ENCODE measurements at places on chromosomes 12 and 14.
A peak's percentile ranks its signal among the peaks of the same experiment; 100 is the strongest.

- no peak for DNase-seq
Measured at GRCh38 chr14:30340495-30340894, 218.5 kb upstream of the G2E3 start.

GRCh38 chr12:111245701-111246476, 123.0 kb downstream of the PHETA1 start:
- no peak for DNase-seq

DNA sequence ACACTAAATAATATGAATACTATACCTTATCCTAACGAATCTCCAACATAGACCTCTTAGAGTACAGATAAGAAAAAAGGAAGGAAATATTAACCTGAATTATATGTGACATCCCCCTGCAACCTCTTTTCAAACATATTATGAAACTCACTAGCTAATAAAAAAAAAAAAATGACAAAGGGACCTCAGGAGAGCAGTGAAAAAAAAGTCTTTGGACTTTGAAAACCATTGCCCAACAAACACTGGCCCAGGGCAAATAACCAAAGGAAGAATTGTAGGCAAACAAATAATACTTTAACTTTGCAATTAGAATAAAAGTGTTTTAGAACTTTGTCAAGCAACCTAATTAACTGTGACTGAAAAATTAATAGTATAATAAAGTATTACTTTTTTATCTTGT, 7.7 kb downstream of the SOX5 start:
- DNase-seq: no peak

GRCh38 chr12:45234139-45234865, 18.4 kb downstream of the ANO6 start:
- DNase-seq: peak; percentile 98

DNA sequence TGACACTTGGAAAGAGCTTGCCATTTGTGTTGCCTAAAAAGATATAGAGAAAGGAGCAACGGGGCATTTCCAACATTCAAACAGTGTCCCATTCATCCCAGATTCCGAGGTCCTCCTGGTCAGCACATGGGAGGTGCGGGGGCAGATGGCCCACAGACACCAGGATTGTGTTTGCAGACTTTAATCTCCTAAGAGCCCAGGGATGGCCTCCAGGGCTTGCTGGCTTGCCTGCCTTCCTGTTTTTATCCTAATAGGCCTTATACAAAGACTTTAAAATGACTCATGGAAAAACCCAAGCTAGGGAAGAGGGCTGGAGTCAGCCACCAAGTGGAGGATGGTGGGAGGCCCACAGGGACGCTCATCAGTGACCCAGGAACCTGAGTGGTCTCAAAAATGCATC, 21.5 kb upstream of the FAM181A start:
- DNase-seq: no peak

GRCh38 chr14:23380976-23381375, 4.1 kb downstream of the CMTM5 start:
- no peak for DNase-seq

- no peak for DNase-seq
Measured at GRCh38 chr14:36001936-36002335, 174.6 kb downstream of the PTCSC3 start.

GRCh38 chr12:132285991-132286681, 43.3 kb downstream of the GALNT9 start:
- peak; percentile 35 for DNase-seq

- DNase-seq: no peak
Measured at GRCh38 chr12:124824195-124824594, 39.5 kb downstream of the SCARB1 start.

- peak; percentile 77 for DNase-seq
Measured at GRCh38 chr14:90820958-90821357, 4.7 kb upstream of the TTC7B start.

GRCh38 chr14:78519863-78520262, 349.7 kb downstream of the NRXN3 start:
- DNase-seq: peak; percentile 14

GRCh38 chr14:69620981-69621380, 9.6 kb downstream of the SUSD6 start:
- DNase-seq: no peak

DNA sequence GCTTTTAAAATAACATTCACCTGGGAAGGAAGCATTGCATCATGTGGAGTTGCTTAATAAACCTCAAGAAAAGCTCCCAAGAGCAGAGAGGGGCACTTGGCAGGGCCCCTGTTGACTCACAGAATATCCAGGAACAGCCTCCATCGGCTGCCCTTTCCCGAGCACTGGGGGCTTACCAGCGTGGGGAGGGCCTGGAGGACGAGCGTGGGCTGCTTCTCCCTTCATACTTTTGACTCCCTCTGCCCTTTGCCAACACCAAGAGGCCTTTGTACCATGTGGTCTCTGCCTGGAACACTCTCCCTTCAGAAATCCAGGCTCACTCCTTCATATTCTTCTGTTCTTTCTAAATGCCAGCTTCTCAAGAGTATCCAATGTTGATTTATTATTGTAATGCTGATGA, 492.1 kb upstream of the TMEM132C start:
- peak; percentile 9 for DNase-seq

- peak; percentile 35 for DNase-seq
Measured at GRCh38 chr14:55850825-55851241, 267.4 kb upstream of the PELI2 start.

- no peak for DNase-seq
Measured at GRCh38 chr12:48003226-48004052, 837 bp downstream of the COL2A1 start.

DNA sequence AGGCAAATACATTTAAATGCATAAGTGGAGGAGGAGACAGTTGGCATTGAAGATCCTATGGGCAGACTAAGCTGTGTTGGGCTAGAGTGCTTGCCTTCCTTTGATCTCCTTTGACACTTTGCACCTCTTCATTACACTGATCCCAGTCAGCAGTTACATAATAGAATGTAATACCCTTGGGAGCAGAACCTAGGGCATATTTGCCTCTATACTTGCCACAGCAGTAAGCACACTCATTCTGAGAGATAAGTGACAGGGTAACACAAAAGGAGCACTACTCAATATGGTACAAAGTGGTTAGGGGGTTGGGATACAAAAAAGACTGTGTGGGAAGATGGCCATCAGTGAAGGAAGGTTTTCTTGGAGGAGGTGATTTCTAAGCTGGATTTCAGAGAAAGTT, 9.0 kb downstream of the MARS1 start:
- no peak for DNase-seq

DNA sequence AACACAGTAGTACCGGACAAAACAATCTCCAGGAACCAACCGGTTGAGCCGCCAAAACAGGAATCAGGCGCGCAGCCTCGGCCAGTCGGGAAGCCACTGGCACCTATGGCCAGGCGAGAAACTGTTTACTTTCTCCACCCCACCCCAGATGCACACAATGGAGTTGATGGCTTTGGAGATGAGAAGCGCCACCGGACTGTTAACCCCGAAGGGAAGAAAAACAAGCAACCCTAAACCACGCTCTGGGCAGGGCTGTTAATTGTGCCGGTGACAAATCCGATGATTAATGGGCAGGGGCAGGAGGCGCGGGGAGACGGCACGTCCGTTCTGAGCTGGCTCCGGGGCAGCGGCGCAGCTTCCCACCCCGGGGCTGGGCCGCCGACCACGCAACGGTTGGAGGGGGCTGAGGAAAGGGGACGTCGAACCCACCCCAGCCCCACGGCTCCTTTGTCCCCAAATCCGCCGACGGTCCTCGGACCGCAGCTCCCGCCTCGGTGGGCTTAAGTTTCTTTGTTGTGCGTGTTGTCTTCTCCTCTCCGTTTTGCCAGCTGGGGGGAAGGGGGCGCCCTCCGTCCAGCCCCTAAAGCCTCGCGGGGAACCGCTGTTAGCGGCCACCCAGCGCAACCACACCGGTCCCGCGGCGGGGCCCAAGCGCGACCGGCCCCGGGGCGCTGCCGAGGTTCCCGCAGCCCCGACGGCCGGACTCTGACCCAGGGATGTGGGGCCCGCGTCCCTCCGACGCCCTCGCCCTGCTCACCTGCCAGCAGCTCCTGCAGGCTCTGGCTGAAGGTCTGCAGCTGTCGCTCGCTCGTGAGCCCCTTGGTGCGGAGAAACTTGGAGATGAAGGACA, 790 bp downstream of the BTG1 start:
- DNase-seq: peak; percentile 87

- no peak for DNase-seq
Measured at GRCh38 chr12:23640754-23641153, 308.7 kb downstream of the SOX5 start.

DNA sequence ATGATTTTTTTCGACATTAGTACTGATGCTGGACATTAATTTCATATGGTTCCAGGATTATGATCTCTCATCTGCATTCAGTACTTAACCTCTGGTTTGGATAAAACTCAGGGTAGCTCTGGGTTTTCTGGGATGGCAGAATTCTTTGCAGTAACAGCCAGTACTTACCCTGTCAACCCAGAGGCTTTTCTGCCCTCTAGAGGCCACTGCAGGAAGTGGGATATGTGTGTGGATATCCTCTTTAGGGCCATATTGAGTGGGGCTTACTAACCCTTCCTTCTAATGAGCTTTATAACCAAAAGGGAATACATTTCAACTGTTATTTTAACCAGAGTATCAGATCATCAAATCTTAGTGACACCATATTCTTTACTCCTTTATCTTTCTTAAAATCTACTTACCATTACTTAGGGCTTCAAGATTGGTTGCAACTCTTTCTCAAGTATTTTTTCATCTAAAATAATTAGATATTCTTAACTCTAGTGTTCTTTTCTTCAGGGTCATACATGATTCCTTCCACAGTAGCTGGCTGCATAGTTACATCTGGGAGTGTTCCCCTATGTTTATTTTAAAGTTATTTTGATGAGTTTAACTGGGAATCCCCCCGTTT, 488.0 kb upstream of the STXBP6 start:
- DNase-seq: peak; percentile 2

DNA sequence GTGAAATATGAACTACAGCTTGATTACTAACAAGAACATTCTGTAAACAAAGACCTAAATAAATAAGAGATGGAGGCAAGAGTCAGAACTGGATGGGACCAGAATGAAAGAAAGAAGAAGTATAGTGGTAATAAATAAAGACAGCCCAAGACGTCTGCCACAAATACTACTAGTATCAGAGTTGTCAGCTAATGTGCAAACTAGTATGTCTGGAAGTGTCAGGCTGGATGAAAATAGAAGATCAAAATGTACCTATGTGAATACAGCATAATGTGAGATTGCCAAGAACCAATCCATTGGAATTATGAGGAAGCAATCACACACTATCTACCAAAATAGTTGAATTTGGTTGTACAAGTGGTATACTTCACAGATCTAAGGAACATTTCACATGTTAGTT, 353.0 kb downstream of the BTG1 start:
- DNase-seq: no peak

GRCh38 chr14:52922656-52923055, 28.2 kb downstream of the FERMT2 start:
- peak; percentile 81 for DNase-seq

GRCh38 chr14:65934070-65934435, 521.5 kb downstream of the FUT8 start:
- DNase-seq: no peak

DNA sequence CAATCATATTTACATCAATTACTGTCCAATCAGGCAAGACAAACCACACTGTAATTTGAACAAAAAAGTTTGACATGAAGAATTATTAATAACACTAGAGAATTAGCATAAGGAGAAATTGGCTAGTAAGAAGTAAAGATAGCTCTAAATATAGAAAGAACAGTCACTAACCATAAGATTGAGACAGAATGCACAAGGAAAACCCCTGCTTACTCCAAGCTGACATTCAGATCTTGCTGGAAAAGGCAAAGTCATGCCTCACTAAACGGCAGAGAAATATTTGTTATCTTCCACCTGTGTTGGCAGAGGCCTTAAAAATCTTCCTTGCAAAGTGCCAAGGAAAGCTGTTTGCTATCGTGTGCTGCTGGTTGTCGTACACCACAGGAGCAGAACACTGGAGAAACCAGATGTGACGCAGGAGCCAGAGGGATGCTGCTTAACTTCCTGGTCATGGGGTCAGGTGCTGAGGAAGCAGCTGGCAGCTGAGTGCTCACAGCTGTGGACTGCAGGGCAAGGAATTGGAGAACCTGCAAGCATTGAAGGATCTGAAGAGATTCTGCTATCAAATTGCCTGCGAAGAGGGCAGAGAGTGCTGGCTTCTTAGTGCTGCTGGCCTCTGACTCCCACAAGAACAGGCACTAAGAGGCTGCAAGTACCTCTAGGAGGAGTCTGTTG, 1323.3 kb downstream of the LRFN5 start:
- DNase-seq: no peak

DNA sequence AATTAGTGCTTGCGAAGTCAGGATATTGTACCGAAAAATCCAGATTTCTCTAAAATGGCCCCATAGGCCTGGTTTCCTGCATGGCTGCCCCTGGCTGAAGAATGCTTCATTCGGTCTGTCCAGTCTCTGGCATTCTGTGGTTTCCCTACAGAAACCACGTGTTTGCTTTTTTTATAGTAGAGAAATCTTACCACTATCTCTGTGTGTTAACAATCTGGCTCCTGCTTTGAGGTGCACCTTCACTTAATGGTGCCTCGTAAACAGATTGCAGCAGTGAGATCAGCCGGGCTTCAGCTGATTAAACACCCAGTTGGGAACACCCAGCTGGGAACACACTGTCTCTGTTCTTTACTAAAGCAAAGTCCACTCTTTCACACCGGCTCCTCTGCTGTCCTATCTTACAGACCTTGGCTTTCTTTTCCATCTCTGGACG, 6.7 kb upstream of the DNAAF2 start:
- DNase-seq: peak; percentile 72

DNA sequence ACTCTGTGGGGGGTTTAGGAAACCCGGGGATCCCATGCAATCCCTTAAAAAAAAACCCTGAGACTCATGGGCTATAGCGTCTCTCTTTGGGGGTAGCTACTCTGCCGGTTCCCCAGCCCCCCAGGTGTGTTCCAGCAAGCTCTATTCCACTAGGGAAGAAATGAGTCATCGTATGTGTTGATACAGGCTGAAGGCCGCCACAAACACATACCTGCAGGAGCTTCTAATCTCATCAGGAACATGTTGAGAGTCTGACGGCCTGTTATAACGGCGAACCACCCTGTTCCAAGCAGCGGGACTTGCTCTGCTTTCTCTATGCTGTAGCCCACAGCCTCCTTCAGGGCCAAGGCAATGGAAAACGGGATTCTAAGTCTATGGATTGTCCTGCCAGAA, 977 bp upstream of the KRT5 start:
- DNase-seq: peak; percentile 82

- DNase-seq: no peak
Measured at GRCh38 chr12:8011331-8011730, 21.2 kb upstream of the FOXJ2 start.

DNA sequence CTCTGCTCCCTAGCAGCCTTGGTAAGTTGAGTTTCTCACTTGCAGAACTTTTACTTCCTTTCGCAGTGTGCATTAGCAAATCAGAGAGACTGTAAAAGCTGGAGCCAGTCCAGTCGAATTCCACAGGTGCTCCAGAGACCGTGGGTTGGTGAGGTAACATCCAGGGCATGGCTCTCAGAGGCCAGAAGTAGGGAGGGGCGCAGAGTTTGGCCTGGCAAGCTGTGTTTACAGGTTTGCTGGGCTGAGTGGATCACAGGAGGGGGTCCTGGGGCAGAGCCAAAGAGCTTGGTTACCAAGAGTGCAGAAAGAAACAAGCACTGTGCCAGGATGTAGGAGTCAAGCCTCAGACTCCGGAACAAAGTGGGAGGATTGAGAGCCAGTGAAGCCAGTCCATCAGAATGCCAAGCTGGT, 10.2 kb upstream of the BHLHE41 start:
- peak; percentile 88 for DNase-seq

GRCh38 chr12:24996102-24996797, 47.3 kb upstream of the BCAT1 start:
- DNase-seq: no peak
